ENCODE measurements at places on chromosomes 5 and 9.

- DNase-seq: no peak
Measured at GRCh38 chr9:11726659-11727058, 966.5 kb upstream of the TYRP1 start.

DNA sequence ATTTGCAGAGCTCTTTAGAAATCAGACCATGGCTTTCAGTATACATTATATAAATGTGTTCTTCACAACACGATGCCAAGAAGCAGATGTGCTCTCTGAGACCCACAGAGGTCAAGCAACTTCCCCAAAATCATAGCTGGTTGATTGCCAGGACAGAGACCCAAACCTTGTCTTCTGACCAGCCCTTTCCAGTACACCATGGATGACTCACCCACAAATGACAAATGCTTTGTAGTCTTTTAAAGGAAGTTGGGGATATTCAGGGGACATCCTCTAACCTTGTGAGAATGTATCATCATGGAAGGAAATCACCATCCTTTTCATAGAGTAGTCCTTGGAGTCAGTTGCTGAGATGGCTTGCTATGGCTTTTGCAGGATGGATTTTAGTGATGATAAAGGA, 30.1 kb downstream of the ZNF462 start:
- peak; percentile 49 for DNase-seq

DNA sequence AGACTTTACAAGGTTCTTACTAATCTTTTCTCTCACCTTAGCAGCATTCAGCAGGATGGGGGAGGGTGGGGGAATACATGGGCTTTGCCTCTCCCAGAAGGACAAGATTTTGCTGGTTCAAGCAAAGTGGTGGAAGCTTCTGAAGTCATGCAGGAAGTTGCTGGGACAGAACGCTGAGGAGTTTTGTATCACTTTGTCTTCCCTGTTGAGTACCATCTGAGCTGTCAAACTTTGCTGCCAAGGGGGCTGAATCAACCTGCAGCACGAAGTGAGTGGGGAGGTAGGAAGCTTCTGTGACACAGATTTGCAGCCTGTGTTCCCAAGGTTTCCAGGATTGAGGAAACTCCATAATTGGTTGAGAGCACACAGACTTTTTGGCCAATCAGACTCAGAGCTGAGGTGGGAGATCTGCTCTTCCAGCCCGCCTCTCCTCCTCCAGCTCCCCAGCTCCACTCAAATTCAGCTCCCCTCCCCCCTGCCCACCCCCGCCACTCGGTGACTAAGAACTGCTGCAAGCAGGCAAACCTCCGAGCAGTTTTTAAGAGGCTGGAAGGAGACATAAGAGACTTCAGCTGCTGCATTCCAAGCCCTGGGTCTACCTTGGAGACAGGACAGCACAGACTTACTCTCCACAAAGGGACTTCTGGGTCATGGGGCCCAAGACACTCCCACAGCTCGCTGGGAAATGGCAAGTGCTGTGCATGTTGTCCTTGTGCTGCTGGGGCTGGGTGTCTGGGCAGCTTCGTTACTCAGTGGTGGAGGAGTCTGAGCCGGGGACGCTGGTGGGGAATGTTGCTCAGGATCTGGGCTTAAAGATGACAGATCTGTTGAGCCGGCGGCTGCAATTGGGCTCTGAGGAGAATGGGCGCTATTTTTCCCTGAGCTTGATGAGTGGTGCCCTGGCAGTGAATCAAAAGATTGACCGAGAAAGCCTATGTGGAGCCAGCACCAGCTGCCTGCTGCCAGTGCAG, at the start of gene PCDHGC5:
TSS of gene PCDHGC5 (plus strand) at position 491 of the 971 bp plus-strand sequence. CDS start at position 651, 160 bp downstream.
- peak; percentile 79 for DNase-seq

DNA sequence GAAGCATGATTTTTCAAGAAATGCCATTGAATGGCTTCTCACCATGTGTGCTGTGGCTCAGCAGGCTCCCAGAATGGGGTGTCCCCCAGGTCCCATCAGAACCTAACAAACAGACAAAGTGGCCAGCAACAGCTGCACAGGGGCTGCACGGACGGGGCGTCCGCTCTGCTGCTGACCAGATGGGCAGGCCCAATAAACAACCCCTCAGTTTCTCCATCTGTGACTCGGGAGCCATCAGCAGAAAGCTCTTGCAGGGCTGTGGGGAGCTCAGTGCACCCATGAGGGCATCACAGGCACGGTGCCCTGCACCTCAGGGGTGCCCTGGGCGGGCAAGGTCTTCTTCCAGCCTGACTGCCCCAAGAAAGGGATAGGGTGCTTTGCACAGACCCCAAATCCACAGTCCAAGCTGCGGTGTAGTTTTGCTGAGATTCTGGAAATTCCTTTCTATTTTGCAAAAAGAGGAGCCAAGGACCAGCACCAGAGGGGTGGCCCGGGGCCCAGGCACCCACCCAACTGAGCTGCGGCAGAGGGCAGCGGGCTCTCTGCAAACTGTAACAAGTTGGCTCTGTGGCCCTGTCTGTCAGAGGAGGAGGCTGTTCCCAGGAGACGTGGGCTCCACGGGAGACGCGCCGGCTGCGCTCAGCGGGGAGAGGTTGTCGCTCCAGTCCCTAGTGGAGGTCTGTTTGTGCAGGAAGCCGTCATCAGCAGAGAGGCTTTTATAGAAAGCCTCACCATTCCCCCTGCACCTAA, 138.7 kb upstream of the PPP1R26 start:
- DNase-seq: no peak

DNA sequence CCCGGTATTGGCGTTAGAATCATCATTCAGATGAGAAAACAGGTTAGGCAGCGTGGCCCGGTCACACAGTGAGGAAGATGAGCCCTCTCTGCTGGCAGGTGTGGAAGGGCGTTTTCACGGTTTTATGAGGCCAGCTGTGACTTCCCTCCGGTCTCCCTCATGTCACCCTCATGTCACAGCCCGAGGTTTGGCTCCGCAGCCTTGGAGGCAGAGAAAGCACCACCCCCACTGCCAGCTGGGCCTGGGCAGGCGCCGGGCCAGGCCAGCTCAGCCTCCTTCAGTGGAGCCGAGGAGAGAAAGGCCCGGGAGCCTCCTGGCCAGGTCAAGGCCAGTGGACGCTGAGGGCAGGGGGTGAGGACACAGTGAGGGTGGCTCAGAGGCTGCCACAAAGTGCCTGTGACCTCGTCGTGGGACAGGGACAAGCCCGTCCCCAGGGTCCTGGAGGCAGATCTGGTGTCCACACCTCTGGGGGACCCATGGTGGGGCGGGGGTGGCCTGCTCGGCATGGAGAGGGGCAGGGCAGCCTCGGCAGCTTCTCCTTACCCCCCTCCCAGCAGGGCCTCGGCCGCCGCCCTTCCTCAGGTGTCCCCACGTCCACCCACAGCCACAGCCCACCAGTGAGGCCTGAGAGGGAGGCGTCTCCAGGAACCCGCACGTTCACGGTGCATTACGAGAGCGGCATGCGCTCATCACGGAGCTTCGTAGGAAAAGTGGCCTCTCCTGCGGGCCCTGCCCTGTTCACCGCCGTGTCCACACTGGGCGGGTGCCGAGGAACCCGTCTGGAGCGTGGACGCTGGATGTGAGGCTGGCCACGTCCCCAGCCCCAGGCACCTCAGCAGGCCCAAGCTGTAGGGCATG, 32.2 kb downstream of the EXD3 start:
- peak; percentile 36 for DNase-seq

- DNase-seq: no peak
Measured at GRCh38 chr9:20189871-20190270, 401.0 kb upstream of the SLC24A2 start.
